ENCODE measurements at places on chromosomes 13 and 19.

GRCh38 chr13:30806784-30807183 lies 71.4 kb downstream of the ALOX5AP start:
- no peak for DNase-seq

GRCh38 chr13:30776661-30777060 lies 41.3 kb downstream of the ALOX5AP start:
- DNase-seq: no peak

GRCh38 chr13:86298725-86299124 lies 499.5 kb upstream of the SLITRK6 start:
- DNase-seq: no peak

DNA sequence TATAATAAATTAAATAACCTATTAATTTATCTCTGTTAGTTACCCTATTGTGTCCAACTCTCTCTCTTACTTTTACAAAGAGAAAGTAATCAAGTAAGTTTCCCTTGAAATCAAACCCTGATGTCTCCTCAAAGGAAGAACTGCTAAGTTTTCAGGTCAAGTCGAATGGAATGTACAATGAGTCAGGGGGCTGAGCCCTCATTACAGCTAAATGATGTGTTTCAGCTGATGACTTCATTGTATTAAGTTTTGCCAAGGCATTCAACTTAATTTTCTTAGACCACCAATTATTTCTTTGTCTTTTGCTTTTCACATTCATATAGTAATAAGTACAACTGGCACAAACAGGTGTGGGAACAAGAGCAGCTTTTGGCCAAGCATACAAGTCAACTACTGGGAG lies 54.7 kb upstream of the DCT start:
- no peak for DNase-seq

DNA sequence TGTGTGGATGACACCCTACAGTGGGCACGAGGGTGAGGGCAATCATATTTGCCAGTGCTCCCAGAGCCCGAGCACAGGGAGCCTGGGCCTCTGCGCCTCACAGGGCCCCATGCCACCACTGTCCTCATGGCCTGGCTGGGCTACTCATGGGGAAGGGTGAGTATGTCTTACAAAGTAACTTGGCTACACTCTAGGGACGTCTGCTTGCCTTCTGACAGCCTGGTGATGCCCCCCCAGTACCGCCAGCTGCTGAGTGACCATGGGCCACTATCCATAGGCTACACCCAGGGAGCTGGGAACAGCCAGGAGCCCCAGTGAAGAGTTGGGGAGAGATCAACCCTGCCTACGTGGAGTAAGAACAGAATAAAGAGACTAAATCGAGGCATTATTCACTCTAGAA lies 78.8 kb downstream of the SERP2 start:
- no peak for DNase-seq

DNA sequence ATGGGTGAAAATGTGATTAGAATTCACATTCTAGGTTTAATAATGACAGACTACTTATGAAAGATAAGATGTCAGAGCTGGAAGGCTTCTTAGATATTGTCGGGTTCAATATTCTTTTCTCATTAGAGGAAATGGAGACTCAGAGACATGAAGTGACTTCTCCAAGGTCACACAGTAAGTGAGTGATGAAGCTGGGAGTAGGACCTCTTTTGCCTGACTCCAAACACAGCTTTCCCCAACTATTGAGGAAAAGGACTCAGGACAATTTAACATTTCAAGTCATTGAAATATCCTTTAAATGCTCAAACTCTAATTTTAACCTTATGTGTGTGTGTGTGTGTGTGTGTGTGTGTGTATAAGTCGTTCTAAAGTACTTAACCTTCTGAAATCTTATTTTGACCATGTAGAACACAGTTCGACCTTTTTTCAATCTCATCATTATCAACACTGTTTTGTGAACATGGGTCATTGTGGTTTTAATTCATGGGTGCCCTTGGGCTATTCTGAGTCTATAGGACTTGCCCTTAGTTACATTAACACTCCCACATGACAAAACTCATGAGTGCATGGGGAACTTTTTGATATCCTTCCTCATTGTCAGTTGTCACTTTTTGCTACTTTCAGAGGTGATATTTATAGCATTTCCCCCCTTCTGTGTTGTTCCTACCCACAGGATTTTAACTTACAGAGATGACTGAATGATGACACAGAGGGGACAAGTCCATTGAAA lies 53.0 kb downstream of the LRCH1 start:
- no peak for DNase-seq

DNA sequence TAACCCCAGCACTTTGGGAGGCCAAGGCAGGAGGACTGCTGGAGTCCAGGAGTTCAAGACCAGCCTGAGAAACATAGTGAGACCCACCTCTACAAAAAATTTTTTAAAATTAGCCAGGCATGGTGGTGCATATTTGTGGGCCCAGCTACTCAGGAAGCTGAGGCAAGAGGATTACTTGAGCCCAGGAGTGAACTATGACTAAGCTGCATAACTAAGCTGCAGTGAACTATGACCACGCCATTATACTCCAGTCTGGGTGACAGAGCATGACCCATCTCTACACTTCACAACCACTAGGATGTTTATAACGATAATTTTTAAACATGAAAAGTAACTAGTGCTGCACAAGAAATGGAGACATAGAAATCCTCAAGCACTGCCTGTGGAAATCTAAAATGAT lies 352.7 kb upstream of the SGCG start:
- DNase-seq: no peak

DNA sequence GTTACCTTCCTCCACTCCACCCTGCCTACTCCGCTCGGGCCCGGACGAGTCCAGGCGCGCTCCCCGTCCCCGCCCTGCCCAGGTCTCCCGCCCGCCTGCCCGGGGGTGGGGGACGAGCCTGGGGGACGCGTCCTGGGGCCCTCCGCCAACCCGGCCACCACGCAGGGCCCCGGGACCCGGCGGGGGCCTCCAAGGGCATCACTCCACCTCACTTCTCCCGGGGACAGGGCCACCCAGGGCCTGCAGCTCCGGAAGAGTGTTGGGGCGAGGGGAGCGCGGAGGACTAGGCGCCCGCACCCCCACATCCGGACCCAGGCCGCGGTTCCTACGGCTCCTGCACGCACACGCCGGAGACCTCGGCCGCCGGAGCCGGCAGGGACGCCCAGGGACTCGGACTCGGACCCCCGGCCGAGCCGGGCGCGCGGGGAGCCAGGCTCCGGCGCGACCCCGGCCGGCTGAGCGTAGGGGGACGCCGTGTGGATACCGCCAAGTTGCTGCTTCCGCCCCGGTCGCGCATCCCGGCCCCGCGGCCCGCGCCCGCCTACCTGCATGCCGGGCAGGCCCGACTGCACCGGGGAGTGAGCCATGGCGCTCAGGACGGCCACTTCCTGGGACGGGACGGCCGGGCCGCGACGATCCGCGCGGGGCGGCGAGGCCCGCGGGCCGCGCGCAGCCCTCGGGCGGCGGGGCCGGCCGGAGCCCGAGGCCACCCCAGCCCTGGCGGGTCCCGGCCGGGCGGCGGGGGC lies 534 bp downstream of the STK24 start:
- peak; percentile 80 for DNase-seq

DNA sequence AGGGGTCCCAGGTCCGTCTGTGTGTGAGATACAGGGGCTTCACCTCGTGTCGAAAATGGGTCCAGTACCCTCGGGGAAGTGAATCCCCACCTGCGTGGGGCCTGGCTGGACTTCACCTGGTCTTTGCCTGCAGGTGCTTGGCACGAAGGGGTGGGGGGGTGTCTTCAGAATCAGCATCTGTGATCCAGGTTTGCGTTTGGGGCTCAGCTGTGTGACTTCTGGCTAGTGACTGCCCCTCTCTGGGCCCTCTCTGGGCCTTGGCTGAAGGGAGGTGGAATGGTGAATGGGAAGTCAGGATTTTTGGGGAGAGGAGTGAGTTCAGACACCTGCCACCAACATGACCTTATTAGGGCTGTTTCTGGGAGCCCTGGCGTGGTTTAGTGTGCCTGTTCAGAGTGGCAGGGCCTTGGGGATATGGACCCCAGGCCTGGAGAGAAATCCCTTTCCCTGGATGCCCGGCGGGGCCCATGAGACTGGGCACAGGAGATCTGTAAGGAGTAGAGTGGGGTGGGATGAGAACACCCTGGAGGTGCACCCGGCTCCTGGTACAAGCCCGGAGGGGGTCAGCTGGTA lies 2.7 kb downstream of the CELF5 start:
- no peak for DNase-seq

DNA sequence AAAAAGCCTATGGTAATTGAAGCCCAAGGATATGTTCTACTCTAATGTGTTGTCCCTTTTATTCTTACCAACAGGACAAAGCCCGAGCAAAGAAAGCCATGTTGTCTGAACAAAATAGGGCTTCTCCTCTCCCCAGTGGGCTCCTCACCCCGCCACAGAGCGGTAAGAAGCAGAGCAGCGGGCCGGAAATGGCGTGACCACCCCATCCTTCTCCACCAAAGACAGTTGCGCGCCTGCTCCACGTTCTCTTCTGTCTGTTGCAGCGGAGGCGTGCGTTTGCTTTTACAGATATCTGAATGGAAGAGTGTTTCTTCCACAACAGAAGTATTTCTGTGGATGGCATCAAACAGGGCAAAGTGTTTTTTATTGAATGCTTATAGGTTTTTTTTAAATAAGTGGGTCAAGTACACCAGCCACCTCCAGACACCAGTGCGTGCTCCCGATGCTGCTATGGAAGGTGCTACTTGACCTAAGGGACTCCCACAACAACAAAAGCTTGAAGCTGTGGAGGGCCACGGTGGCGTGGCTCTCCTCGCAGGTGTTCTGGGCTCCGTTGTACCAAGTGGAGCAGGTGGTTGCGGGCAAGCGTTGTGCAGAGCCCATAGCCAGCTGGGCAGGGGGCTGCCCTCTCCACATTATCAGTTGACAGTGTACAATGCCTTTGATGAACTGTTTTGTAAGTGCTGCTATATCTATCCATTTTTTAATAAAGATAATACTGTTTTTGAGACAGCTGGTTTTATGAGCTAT lies 12.0 kb downstream of the CCNE1 start:
- no peak for DNase-seq

- no peak for DNase-seq
Observed at GRCh38 chr13:44523146-44524015, 52.7 kb downstream of the TSC22D1 start.

DNA sequence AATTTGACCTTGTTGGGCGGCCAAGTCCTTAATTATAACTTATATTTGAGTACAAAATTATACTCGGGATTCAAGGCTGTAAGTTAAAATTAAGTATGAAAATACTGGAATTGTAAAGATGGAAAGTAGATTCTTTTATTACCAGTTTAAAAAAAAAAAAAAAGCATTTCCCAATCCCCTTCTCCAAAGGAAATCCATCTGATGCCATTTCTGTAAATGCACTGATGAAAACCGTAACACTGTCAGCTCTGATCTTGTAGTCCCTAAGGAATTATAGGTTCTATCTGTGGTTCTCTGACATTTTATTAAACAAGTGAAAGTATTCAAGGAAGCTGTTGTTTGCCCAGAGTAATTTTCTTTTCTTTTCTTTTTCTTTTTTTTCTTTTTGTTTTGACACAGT lies 41.6 kb upstream of the HNRNPA1L2 start:
- DNase-seq: no peak

DNA sequence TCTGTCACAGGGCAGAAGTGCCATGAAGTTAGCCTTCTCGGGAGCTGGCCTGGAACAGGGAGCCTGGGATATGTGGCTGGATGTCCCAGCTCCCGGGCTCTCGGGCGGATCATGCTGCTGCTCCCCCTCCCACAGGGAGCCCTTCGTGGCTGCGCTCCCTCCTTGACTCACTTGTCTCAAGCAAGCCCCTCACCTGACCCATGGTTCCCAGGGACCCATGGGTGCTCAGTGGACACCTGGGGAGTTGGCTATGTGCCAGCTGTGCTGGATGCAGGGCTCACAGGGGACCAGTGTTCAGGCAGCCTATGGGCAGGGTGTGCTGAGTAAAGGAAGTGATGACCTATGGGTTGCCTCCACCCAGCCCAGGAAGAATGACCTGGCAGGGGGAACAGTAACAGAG lies 213.1 kb upstream of the SGCG start:
- DNase-seq: no peak

DNA sequence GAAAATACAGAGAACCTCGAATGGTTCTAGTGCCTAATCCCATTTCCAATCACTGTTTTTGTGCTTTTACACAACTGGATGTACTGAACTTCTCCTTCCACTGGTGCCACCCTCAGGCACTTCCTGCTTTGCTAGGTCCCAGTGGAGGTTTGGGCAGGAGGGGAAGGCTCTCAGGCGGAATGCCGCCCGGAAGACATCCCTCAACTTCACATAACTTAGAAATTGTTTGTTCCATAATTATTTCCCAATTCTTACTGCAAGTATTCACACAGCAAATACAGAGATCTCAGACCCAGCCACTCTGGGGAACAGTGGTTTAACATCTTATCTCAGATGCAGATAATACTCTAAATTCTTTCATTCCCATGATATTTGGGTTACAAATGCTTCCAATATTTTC lies 195.7 kb upstream of the IPO5 start:
- no peak for DNase-seq

GRCh38 chr13:43328907-43329306 lies 305.5 kb downstream of the DNAJC15 start:
- no peak for DNase-seq

DNA sequence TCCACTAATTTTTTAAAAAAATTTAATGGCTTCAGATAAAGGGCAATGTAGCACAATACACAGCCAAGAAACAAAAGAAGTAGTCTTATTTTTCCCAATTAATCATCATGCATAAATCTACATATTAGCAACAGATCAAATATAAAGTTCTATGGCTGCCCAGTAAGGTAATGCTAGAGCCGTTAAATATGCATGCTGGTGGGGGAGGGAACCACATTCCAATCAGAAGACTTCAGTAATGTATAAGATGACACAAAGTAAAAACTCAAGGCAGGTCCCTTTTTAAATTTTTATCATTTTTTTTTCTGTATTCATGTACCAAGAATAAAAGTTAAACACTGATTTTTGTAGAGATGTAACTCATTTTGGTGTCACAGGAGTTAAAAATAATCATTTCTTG lies 62.0 kb downstream of the MPHOSPH8 start:
- DNase-seq: no peak

DNA sequence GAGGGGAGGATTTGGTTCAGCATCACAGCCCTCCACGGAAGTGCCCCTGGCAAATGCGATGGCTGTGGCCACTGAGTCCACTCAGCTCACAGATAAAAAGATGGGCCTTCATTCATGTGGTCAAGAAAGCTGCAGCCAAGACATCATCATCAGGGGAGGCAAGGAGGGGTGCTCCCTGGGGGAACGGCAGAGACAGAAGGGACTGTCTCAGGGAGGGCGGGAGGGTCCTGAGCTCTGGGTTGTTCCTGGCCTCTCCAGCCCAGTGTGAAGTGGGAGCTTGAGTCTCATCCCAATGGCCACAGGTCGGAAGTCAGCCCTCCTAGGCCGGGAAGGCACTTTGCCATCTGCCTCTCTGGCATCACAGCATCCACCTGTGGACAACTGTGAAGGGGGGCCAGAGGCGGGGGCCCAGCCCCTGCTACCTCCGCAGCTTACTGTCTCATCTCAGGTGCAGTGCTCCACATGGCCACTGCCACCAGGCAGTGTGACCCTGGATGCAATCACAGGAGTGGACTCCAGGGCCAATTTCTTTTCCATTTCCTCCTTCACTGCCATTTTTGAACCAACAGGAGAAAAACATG lies 137.8 kb upstream of the SOX1 start:
- DNase-seq: peak; percentile 27
